ENCODE measurements at places on chromosomes 5 and 9.

GRCh38 chr9:99465231-99465907, 243.3 kb downstream of the SEC61B start:
- no peak for DNase-seq

GRCh38 chr5:132261881-132262845, 4.7 kb downstream of the PDLIM4 start:
- no peak for DNase-seq

GRCh38 chr5:65797481-65797880, 75.5 kb downstream of the NLN start:
- no peak for DNase-seq

GRCh38 chr5:42944989-42945388, 95.1 kb downstream of the ANXA2R start:
- peak; percentile 89 for DNase-seq

- no peak for DNase-seq
These were observed 236.6 kb upstream of the ACTBL2 start for GRCh38 chr5:57719216-57719615.
